CD8-positive, alpha-beta memory T cell (primary cell): ENCODE measurements at places on chromosomes 1 and 21.
A peak's percentile ranks its signal among the peaks of the same experiment; 100 is the strongest.

DNA sequence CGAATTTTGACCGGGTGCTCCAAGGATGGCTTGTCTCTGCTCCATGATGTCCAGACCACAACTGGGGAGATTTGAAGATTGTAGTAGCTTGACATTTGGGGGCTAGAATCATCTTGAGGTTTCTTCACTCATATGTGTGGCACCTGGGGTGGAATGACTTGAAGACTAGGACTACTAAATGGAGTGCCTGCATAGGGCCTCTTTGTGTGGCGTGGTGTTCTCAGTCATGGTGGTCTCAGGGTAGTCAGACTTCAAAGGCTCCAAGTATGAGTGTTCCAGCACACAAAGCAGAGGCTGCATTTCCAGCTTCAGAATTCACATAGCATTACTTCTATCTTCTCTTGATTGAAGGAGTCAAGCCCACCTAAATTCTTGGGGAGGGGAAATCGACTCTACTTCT is 16.8 kb downstream of the ATF6 start:
- no peak for DNase-seq

GRCh38 chr1:24970926-24971875 is 41.1 kb upstream of the RUNX3 start:
- DNase-seq, result no peak

- no peak for DNase-seq
Measured at GRCh38 chr1:47201179-47201578, 11.3 kb upstream of the PDZK1IP1 start.

DNA sequence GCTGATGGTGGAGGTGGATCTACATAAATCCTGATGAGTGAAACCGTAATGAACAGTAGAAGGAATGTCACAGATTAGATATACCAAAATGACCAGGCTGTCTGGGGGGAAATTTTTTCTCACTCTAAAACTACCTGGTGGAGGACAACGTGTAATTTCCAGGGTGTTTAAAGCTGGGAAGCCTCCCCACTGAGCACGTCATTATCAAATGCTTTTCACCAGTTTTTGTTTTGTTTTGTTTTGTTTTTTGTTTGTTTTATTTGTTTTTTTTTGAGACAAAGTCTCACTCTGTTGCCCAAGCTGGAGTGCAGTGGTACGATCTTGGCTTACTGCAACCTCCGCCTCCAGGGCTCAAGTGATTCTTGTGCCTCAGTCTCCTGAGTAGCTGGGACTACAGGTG is 11.6 kb downstream of the AGPAT3 start:
- DNase-seq, result no peak

DNA sequence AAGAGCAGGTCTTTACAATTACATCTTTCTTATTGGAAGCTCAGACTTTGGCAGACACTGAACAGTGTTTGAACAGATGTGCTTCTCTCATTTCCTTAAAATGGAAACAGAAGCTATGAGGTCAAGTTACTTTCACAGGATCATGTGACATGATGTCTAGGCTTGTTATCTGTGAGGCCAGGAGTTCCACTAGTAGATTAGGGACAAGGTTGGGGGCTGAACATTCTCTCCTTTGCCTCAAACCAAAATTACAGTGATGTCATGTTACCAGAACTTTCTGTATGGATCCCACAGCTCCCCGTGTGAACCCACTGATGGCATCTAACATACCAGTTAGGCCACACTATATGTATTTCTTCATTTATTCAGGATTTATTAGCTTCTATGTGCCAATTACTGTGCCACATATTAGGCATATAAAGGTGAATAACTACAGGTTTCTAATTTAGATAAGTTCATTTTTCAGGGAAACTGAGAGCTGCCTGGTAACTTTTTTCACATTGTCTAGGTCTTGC is 6.0 kb downstream of the DYNLT5 start:
- no peak for DNase-seq

DNA sequence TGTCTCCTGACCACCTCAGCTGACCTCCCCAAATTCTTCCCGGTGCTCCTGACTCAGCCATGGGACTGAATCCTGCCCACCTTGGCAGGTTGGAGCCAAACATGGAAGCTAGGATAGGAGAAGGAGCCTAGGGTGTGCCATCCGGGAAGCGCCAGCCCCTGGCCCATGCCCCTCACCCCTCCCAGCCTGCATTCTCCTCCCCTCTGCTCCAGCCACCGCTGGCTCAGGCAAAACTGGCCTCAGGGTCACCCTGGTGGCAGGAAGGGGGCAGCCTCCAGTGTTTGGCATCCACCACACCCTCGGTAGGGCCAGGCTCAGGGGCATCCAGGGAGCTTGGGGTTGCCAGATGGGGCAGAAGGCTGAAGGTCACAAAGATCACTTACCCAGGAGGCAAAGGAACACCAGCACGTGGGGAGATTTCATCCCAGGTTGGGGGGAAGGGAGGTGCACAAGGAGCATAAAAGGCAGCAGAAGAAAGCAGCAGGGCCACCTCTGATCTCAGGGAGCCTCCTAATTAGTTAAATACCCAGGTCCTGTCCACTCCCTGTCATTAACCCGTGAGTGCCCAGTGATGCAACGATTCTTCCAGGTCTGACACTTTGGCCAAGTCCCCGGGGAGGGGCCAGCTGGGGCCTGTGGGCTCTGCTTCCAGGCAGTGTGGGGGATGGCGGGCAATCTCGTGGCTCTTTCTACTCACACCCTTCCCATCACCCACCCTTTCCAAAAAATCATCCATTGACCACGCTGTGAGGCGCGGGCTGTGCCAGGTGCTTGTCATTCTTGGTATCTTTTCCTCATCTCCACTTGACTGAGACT is at the start of gene PLA2G2E:
PLA2G2E (minus strand) TSS at position 481 of the 816 bp plus-strand sequence; CDS start at position 423, 58 bp downstream.
- no peak for DNase-seq

DNA sequence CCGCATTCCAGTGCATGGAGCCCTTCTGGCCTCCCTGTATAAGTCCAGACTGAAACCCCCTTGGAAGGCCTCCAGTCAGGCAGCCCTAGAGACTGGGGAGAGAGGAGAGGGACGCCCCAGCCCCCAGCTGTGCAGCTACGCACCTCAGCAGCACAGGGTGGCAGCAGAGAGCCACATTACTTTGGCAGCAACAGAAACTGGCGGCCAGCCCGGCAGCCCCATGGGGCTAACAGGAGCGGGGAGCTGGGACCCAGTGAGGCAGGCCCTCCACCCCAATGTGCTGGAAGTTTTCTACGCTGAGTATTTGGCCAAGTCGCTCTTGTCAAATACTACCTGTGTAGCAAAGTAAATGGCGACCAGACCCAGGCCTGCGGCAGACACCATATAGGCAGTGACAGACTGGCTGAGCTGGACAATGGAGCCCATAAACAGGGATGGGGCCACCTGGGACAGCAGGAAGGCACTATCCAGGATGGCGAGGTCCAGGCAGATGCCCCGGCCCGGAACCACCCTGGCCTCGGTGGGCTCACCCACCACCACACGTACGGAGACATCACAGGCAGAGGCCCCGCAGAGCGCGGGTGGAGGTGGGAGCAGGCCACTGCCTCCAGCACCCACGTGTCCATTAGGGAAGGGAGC is 21.2 kb downstream of the SLC45A3 start:
- DNase-seq, result peak; percentile 54

- no peak for DNase-seq
Measured at GRCh38 chr1:29832471-29832870, 596.1 kb downstream of the PTPRU start.

- no peak for DNase-seq
Measured at GRCh38 chr21:28309596-28309995, 683.1 kb downstream of the LTN1 start.

- no peak for DNase-seq
Measured at GRCh38 chr1:38370716-38371504, 324.3 kb upstream of the POU3F1 start.

- no peak for DNase-seq
Measured at GRCh38 chr1:169106921-169107602, 572 bp downstream of the ATP1B1 start.

DNA sequence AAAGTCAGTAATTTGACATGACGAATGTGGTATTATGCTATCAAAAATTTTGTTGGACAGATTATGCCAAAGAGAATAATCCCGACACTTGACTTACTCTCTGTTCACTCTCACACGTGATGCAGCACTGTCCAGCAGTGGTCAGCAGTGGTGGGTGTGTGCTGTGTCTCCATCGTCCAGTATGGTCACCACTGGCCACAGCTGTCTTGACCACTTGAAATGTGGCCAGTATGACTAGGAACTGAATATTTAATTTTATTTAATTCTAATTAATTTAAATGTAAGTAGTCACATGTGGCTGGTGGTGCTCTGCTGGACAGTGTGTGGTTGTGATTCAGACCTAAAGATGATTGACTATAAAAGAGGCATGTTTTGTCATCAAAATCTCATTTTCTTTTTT is 24.0 kb downstream of the URB2 start:
- no peak for DNase-seq

- no peak for DNase-seq
Measured at GRCh38 chr1:200355801-200356200, 54.0 kb downstream of the ZNF281 start.

GRCh38 chr21:25636727-25637126 is 2.3 kb upstream of the JAM2 start:
- no peak for DNase-seq

- DNase-seq, result no peak
Measured at GRCh38 chr1:174433451-174433850, 14.3 kb upstream of the GPR52 start.

GRCh38 chr1:87760654-87761053 is 432.0 kb downstream of the LMO4 start:
- no peak for DNase-seq

DNA sequence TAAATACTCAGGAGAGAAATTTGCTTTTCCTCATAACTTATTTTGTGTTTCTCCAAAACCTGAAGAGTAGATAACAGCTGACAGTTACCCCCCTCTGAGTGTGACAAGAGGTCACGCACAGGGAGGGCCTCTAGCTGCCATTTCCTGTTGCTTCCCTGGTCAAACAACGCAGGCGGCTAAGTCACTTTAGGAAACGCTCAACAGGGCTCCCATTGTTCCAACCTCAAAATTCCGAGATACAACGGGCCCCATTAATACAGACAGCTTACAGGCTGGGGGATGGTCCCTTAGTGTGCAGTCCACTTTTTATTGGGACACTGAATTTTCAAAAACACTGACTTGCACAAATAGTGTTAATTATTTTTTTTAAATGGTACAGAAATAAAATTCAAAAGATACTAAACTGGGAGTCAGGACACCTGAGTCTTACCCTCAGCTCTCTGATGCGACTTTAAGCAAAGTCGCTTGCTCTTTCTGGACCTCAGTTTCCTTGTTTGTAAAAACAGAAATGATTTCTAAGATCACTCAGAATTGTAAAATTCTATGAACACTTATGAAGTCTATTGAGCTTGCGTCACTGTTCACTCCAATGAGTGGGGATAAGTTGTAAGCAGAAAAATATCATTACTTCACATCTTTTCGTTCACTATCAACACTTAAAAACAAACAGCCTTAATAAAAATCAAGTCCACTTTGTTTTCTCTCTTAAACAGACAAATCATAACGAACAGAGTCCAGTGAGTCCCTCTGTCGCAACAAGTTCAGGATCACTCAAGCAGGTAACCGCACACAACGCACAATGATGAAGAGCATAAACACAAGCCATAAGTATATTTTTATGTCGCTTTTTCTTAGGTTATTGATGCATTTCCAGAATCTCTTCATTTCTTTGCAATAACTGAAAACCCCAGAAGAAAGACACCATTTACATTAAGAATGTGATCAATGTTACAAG is 13.5 kb downstream of the LZIC start:
- no peak for DNase-seq

GRCh38 chr1:104868794-104869193 is 1119.1 kb downstream of the AMY1C start:
- no peak for DNase-seq

- no peak for DNase-seq
Measured at GRCh38 chr1:11531314-11531870, 52.4 kb downstream of the DISP3 start.

- DNase-seq, result no peak
Measured at GRCh38 chr1:72284084-72284347, 1.7 kb upstream of the NEGR1 start.

- no peak for DNase-seq
Measured at GRCh38 chr1:198161718-198162090, 4.9 kb downstream of the NEK7 start.

- no peak for DNase-seq
Measured at GRCh38 chr1:65025794-65026193, 59.4 kb upstream of the JAK1 start.

DNA sequence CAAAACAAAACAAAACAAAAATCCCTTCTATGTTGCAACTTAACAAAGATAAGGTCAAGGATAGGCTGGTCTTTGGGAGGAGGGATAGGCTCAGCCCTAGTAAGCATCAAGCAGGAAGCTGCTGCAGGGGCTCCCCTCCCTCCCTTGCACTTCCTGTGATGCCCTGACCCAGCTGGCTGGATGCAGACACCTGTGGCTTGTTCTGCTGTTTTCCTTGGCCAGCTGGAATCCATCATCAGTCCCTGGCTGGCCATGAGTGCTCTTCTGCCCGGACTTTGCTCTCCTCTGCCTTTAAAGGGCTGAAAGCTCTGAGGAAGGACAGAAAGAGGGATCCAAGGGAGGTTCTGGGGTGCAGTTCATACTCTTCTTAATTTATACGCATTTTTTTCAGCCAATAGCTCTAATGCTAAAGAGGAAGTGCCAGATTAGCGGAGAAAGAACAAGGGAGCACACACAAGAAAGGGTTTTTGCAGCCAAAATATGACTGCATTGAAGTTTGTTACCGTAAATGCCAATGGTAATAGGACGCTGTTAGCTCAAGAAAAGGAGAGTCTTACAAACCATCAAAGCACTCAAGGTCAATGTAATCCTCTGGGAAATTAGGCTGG is 19.9 kb upstream of the UBE2U start:
- DNase-seq, result no peak

GRCh38 chr1:25598879-25599278 is 17.7 kb upstream of the MAN1C1 start:
- DNase-seq, result no peak

DNA sequence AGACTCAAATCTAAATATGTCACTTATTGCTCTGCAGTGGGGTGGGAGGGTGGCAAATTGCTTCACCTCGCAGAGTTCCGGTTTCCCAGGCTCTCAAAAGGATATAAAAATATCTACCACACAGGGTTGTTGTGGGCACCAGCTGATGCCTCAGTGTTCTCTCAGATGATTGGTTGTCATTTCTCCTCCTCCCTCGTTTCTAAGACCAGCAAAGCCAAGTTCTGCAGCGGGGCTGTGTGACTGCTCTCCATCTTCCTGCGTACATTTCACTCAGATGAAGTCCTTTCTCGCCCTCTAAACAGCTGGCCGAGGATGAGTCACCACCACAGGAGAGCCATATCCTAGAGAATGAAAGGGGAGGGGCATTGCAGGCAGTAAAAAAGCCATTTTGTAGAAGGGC is 35.0 kb upstream of the VWA5B1 start:
- DNase-seq, result no peak
